ENCODE measurements at places on chromosomes 13 and 19.

- no peak for DNase-seq
Measured at GRCh38 chr19:31513841-31514240, 164.6 kb upstream of the TSHZ3 start.

DNA sequence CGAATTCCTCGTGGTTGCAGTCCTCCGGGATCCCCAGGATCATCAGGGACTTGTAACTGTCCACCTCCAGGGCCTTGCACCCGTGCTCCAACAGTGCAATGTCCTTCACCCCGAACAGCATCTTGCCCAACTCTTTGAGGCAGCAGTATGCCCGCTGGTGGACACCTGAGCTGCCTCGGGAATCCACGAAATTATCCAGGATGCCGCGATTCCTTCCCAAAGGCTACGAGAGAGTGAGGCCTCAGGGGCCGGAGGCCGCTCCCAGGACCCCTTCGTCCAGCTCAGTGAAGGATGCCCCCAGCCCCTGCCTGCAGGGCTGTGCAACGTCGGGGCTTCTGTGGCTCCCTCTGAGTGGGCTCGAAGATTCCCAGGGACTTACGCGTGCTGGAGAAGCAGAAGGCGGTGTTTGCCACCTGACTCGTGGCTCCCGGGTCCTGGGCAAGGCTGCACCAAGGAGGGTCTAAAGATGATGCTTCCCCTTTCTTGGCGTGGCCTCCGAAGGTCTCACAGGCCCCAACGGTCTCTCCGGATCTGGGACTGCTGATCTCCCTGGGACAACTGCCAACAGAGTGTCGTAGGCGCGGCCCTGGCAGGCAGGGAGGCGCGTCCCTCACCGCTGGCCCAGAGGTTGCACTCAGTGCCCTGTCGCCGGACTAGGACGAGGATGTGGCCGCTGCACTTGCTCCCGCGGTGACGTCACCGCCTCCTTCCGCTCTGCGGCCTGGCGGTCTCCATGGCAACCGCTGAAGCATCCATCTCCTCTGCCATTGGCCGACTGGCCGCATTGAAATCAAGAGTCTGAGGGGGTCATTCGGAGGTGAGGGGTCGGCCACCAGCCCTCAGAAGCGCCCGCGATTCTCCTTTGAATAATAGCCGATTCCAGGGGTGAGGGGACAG, at the start of gene PNMA8C:
Gene PNMA8C, minus strand, starts transcription at position 698 of the 897 bp plus-strand sequence. Its CDS starts 577 bp downstream, at position 121.
- DNase-seq = no peak

DNA sequence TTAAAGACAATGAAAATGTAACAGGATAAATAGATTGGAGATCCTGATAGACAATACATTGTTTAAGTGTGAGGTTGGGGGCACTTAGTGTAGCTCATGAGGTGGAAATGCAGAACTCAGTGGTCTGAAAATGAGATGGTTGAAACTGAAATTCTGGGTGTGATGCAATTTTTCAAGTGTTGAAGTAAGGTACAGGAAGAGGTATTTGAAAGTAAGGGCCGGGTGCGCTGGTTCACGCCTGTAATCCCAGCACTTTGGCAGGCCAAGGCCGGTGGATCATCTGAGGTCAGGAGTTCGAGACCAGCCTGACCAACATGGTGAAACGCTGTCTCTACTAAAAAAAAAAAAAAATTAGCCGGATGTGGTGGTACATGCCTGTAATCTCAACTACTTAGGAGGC, 113.0 kb downstream of the UFM1 start:
- no peak for DNase-seq

GRCh38 chr13:74683411-74683810, 549.2 kb upstream of the KLF12 start:
- DNase-seq = no peak

DNA sequence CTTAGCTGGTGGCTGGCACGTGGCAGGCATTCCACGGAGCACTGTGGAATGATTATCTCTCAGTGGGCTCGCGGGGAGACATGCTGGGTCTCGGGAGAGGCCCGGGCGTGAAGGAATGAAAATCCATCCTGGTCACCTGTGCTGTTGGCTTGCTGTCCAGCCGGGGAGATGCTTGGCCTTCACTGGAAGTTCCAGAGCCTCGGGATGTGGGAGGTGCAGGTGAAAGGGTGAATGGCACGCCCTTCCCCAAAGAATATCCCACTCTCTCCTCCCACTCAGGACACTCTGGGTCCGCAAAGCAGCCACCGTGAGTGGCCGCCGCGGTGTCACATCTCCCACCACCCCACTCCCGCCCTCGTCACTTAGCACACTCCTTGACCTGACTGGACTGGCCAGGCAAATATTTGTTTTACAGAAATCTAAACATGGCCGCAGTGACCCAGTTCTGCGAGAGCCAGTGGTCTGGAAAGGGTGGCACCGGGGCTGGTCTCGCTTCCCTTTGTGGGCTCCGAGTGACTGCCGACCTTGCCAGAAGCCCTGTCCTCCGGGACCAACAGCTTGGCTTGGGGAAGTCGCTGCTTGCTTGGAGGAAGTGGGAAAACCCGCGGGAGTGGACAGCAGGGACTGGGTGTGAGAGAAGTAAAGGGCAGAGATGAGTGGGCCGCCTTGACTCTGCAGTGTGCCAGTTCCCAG, 8.0 kb downstream of the DPP9 start:
- DNase-seq = no peak

DNA sequence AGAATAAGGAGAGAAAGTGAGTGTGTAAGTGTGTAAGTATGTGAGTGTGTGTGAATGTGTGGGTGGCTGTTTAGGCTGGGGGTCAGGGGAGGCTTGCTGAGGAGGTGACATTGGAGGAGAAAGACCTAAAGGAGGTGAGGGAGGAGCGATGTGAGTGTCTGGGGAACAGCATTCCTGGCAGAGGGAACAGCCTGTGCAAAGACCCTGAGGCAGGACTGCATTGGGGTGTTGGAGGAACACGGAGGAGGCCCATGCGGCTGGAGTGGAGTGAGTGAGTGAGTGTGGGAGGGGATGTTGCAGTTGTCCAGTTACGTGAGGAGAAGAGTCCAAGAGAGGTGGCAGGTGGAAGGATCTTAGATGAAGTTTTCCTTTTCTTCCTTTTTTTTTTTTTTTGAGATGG, 31.8 kb downstream of the NFILZ start:
- no peak for DNase-seq

GRCh38 chr13:75635828-75636435, at the start of gene LMO7:
LMO7 (plus strand) TSS chr13:75636330; CDS start chr13:75636658, 328 bp downstream.
- DNase-seq = peak; percentile 62

DNA sequence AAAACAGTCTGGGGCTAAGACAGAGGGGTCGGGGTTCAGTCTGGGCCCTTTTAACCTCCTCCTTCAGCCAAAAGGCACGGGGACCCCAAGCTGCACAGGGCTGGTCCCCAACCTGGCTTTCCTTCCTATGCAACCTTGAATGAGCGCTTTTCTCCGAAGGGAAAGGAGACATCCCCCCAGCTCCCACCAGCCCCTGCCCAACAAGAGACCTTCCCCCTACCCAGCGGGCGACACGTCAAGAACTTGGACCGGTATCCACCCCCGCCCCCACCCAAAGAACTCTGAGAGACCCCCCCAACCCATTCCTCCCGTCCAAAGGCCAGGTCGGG, 35.0 kb upstream of the NANOS3 start:
- no peak for DNase-seq

GRCh38 chr19:49684251-49684982, 5.0 kb upstream of the ADM5 start:
- DNase-seq = no peak

DNA sequence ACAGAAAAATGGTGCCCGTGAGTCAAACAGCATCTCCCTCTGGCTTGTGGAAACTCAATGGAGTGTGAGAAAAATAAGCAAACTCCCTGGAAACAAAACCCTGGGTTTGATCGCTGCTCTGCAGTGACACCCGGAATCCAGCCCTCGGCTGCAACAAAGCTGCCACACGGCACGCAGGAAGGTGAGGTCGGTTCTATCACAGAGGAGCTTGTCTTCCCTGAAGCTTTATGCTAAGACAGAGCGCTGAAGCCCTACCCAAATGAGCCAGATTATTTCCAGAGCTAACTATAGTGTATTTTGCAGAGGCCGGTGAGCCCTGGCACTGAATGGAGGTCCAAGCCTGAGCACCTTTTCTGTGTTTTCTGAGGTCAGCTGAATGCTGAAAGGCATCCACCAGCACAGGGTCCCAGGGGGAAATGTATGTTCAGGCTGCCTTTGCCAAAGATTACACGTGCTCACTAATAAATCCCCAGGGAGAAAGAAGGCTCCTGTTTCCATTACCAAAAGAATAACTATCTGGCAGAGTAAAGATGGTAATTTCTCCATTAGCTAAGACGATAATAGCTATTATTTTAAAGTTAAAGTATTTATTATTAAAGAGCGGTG, 77.8 kb downstream of the TSHZ3 start:
- DNase-seq = no peak

DNA sequence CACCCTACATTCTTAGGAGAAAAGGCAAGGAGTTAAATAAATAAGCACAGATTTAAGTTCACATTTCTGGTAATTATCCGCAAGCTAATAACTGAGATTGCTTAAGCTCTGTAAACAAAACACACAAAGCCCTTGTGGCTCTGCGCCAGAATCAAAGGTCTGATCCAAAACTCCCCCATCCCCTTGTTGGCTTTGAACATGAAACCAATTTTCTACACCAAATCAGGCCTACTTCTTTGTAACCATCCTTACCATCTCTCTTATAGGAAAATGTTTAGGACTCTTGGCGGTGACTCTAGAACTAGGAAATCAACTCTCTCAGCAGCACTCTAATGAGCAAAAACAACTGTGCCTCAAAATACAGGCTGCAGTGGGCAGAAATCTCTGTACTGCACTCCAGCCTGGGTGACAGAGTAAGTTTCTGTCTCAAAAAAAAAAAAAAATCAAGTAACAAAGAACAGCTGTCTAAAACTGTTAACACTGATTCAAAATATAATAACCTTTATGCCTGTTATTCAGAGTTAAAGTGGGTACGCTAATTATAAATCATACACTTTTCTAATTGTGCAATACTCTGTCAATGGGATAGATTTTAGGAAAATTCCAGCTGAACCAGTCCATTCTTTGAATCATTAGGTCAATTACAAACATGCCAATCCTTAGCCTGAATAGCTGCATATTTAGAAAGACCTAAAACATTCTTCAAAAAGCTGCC, 25.8 kb downstream of the ABCC4 start:
- DNase-seq = no peak

DNA sequence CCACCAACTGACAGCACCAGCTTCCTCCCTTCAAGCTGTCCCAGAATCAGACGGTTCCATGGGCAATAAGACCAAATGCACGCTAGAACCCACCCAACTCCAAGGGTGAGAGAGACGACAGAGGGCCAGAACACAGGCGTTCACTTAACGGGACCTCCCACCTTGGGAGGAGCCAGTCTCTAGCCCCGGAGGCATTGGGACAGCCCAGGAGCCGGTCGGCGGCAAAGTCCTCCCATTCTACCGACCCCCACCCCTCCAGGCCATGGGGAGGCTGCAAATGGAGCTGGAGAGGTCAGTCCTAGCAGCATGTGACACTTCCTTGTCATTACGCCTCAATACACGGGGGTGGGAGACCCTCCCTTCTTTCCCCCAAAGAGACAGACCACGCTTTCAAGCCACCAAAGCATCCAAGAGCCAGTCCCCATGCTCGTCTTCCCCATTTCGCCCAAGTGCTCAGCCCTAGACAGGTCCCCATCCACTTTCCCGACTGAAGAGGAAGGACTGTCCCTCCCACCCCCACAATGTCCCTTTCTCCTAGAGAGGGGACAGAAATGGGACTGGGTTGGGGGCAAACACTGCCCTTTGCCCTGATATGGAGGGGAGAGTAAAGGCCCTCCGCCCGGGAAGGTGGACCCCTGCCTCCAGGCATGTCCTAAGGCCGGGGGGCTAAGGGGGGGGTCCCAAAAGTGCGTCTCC, 964 bp downstream of the KHSRP start:
- DNase-seq = peak; percentile 67

- no peak for DNase-seq
Measured at GRCh38 chr13:26951581-26952177, 191.1 kb upstream of the GPR12 start.

GRCh38 chr19:51800473-51801244, 5.7 kb downstream of the FPR3 start:
- no peak for DNase-seq

GRCh38 chr19:44725251-44725650, 23.3 kb upstream of the BCL3 start:
- no peak for DNase-seq

DNA sequence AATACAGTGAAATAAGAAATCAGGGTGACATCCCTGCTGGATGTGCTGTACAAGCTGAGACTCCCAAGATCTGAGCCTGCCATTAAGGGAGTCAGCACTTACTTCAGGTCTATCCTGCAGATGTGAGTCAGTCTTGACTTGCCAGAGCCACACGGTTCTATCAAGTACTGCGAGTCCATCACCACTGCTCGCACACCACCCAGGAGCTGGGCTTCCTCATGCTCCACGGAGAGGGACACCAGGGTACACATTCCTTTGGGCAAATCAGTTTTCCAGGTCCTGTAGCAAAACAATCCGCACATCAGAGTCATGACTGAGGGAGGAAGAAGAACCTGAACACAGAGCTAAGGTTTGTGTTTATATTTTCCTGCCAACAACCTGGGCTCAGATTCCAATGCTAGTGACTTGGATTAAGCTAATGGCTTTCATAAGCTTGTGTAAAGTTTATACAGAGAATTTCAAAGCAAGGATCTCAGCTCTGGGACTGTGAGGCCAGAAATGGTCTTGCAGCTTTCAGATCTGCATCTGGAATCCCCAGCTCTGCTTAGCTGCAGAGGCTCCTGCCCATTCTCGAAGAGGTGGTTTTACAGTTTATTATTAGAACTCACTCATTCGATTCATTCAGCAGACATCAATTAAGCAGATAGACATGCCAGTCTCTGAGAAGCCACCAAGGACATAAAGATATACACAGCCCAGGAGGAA, 90.6 kb downstream of the KL start:
- DNase-seq = no peak

GRCh38 chr13:34900288-34900739, 41.8 kb upstream of the NBEA start:
- DNase-seq = no peak

DNA sequence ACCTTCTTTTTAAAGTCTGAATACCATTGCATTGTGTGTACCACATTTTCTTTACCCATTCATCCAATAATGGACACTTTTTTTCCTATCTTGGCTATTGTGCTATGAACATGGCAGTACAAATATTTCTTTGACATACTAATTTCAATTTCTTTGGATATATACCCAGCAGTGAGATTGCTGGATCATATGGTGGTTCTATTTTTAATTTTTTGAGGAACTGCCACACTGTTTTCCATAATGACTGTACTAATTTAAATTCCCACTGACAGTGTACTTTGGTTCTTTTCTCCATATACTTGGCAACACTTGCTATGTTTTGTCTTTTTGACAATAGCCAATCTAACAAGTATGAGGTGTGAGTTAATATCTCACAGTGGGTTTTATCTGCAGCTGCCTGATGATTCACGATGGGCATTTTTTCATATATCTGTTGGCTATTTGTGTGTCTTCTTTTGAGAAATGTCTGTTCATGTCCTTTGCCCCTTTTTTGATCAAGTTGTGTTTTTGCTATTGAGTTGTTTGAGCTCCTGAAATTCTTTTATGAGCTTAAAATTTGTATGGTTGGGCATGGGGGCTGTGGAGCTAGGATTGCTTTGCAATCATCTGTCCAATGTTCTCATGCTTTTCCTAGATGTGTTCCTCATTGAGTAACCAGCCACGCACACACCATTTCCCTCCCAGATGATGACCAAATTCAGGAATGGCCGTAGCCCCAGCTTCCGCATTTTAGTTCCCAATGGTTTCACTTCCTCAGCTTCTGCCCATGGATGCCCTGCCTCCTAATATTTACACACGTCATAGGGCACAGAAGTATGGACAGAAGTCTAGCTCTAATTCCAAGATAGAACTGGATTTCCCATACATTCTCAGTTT, 380.0 kb upstream of the SGCG start:
- no peak for DNase-seq
